ENCODE measurements at places on chromosomes 4 and X.
A peak's percentile ranks its signal among the peaks of the same experiment; 100 is the strongest.

- no peak for DNase-seq
These were observed 84.5 kb downstream of the CD99L2 start for GRCh38 chrX:150813922-150814321.

DNA sequence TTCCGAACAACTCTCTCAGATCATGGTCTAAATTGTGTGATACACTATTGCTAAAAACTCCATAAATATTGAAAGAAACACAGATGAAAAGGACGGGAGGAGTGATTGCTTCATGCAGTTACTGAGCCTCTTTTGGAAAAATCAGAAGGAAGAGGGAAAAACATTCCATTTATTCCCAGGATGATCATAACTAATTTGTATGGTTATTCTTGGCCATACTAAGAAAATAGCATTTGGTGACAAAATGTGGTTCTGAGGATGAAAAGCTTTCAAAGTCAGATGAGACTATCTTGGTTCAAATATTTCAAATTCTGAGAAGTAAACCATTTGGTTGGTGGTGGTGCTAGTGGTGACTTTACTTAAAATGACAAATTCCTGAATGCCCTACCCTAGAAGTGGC lies 305.4 kb upstream of the LDB2 start:
- no peak for DNase-seq

GRCh38 chr4:184265546-184266351 lies 48.1 kb upstream of the ENPP6 start:
- peak; percentile 76 for DNase-seq

DNA sequence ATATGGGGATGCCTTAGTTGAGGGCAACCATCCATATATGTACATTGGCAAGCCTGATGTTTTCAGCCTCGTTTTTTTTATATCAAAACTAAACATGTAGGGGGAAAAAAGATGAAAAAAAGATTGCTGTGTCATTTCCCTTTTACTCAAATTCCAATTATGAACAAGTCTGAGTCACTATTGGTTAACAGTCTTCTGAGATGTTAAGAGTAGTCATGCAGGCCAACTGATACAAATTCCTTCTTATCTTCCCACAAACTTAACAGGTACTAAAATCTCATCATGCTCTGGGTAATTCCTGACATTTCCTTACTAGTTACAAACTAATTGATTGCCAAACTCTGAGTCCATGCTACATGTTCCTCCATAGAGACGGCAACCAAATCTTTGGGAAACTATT lies 222.1 kb downstream of the FRMPD4 start:
- DNase-seq = no peak

GRCh38 chr4:143185253-143186107 lies 763 bp downstream of the USP38 start:
- DNase-seq = no peak

GRCh38 chr4:6492027-6492590 lies 19.7 kb upstream of the PPP2R2C start:
- no peak for DNase-seq

DNA sequence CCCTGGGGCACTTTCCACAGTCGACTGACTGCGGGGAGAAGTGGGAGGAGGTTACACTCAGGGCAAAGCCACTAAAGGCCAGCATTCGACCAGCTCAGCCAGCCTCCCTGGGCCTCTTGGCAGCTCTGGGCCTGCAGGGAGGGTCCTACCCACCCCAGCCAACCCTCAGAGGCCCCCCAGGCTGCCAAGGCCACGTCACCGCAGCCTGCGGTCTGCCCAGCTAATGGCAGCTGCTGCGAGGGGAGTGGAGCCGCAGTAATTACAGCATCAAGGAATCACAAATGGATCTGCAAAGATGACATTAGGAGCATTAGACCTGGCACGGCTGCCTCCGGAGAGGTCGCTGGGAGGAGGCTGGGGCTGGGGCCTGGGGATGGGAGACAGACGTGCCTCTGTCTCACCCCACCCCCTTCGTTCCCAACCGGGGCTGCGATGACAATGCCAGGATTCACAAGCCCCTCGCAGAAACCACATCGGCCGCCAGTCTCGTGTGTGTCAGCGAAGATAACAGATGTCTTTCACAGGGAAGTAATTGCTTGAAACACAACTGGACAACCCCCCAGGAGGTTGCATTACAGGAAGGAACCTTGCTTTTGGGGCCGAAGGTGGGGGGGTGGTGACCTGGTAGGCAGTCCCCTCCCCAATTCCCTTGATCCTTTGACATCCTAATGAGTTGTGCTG lies 367.6 kb downstream of the BCOR start:
- no peak for DNase-seq

DNA sequence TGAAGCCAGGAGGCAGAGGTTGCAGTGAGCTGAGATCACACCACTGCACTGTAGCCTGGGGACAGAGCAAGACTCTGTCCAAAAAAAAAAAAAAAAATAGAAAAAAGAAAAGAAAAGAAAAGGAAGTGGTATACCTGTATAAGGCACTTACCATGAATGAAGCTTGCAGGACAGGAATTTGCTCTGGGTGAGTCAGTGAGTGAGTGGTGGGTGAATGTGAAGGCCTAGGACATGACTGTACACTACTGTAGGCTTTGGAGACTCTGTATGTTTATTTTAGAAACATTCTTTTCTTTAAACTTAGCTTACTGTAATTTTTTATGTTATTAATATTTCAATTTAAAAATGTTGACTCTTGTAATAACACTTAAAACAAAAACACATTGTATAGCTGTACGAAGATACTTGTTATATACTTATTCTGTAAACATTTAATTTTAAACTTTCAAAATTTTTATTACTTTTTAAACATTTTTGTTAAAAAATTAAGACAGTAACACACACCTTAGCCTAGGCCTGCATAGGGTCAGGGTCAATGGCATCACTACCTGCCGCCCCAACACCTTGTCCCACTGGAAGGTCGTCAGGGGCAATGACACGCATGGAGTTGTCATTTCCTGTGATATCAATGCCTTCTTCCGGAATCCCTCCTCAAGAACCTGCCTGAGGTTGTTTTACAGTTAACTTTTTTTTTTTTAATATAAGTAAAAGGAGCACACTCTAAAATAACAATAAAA lies 78.7 kb downstream of the CLNK start:
- DNase-seq = no peak

DNA sequence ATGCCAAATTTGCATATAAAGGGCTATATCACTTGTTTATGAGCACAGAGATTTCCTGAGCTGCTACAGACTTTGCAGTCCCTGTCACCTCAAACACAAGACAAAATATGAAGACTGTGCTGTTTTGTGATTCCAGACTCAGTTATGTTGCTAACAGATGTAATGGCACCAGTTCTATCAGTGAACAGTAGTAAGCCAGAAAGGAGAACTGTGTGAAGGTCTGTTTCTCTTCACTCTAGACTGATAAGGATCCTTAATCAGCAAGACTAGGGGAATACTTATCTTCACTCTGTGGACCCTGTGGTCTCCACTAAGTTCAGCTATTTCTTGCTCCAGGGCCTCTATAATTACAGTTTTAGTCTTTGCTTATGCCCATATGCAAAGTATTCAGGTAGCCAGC lies 82.7 kb downstream of the ANXA5 start:
- no peak for DNase-seq

GRCh38 chr4:153045111-153045982 lies 109.2 kb downstream of the FHDC1 start:
- peak; percentile 9 for DNase-seq

DNA sequence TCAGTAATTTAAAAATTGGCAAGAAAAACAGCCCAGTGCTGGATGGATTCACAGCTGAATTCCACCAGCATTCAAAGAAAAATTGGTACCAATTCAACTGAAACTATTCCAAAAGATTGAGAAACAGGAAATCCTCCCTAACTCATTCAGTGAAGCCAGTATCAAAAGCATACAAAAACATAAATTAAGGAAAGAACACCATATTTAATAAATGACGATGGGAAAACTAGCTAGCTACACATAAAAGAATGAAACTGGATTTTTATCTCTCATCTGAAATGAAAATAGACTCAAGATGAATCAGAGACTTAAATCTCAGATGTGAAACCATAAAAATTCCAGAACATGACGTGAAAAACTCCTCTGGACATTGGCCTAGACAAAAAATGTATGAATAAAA lies 516.8 kb upstream of the SPANXN1 start:
- DNase-seq = no peak

- peak; percentile 57 for DNase-seq
These were observed 41.4 kb downstream of the GUCY2F start for GRCh38 chrX:109440475-109440874.

DNA sequence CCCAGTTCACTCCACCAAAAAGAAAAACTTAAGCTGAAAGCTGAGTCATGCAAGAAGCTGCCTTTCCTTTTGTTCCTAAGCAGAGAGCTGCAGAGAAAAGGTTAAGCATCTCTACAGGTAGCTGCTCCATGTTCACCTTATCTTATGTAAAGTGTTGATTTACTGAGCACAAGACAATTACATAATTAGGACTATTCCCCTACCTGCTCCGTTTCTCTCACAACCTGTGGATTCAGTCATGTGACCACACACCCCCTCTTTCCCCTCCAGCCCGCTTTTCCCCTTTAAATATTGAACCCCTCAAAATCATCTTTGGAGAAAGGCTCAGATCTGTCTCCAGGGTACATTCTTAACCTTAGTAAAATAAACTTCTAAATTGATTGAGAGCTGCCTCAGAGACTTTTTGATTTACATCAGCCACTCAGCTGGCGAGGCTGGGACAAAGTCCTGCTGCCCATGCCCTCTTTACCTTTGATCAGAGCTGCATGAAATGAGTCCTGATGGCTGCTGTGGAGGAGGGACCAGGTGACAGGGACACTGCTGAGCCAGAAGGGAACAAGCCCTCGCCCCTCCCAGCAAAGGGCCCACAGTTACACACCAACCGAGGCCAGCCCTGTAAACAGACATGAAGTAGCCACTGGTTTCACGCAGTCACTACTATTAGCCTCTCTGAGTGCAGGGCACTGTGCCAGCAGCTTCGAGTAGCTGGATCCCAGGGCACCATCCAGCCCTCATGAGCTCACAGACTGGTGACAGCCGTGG lies 53.9 kb upstream of the C4orf50 start:
- no peak for DNase-seq

DNA sequence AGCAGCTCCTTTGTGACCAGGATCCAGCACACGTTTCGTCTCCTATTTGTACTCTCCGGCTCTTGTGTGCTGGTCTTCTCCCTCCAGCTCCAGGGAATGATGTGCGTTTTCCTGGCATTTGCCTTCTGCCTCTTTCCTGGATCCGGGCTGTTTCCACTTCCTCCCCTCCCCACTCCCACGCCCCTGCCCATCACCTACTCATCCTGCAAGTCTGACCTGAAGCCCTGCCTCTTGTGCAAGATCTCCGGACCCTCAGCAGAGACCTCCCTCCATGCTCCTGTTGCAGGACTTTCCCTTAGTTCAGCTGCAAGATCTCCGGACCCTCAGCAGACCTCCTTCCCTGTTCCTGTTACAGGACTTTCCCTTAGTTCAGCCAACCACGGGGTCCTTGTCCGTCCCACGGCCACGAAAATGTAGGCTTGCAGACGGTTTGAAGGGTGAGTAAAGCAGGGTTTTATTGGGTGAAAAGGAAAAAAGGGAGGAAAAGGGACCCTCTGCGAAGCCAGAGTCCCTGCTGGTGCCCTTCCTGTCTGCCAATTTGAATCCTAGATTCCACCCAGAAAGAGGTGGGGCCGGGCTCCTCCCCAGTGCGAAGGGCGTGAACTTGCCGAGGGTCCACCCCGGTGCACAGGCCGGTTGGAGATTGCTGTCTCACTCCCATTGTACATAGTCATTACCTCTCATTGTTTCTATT lies 74.4 kb upstream of the IRF2 start:
- DNase-seq = no peak

- DNase-seq = no peak
These were observed 813 bp upstream of the APBB2 start for GRCh38 chr4:41215155-41215554.

GRCh38 chrX:45711231-45711630 lies 510.6 kb upstream of the DIPK2B start:
- no peak for DNase-seq

GRCh38 chr4:121824171-121824527 lies 466 bp upstream of the CCNA2 start:
- no peak for DNase-seq

GRCh38 chr4:182923366-182923765 lies 6.2 kb upstream of the DCTD start:
- no peak for DNase-seq

GRCh38 chr4:10003666-10004065 lies 17.6 kb downstream of the SLC2A9 start:
- DNase-seq = no peak

DNA sequence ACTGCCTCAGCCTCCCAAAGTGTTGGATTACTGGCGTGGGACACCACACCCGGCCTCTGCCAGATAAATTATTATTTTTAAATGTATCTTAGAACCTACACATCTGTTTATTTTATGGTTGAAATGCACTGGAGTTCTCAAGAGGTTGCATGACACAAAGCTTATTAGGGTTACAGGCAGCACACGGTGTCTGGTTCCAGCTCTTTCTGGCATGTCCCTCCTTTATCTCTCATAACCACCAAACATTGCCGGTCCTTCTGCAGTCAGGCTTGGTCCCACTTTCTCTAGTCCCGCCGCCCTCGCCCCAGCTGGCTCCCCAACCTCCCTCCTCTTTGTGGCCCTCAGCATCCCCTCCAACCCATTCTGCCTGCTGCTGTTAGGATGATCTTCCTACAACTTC lies 39.7 kb upstream of the SPRY1 start:
- no peak for DNase-seq

- no peak for DNase-seq
These were observed 120.4 kb upstream of the DUSP21 start for GRCh38 chrX:44723426-44723825.

DNA sequence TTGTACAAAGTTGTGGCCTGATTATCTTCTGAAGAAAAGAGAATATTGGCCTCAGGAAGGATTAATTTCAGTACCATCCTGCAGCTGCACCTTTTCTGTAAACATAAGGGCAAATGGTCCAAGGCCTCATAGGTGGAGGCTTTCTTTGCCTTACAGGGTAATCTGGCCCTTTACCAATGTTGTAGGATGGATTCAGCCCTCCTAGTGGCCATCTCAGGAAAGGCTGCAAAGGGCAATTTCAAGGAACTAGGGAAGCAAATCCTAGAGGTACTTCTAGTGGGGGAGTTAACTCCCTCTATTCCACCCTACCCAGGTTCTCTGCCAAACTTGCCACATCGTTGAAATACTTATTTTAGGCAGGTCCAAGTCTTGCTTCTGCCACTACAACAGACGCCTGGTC lies 57.6 kb downstream of the UGT2B11 start:
- DNase-seq = peak; percentile 0

DNA sequence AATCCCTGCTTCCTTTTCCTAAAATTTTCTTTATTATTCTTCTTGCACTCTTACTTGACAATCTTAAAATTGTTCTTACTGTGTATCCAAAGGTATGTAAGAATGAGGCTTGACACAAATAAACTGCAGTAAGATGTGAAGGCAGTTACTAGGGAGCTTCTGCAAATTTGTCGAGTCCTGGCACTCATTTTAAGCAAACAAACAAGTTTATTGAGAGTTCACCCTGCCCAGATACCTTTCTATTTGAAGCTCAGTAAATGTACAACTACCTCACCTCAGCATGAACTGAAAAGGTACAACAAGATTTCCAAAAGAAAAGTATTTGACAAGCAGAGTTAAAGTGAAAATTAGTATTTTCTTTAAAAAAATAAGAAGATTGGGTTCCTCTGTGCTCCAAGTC lies 13.3 kb upstream of the SYTL4 start:
- DNase-seq = no peak
